Pulmonary artery endothelial cell (primary cell): ENCODE measurements at places on chromosomes 12 and 14. TPM values are rescaled to one million over a fixed set of nuclear protein-coding genes. Genes with fewer than 3 reads are reported as not detected.

DNA sequence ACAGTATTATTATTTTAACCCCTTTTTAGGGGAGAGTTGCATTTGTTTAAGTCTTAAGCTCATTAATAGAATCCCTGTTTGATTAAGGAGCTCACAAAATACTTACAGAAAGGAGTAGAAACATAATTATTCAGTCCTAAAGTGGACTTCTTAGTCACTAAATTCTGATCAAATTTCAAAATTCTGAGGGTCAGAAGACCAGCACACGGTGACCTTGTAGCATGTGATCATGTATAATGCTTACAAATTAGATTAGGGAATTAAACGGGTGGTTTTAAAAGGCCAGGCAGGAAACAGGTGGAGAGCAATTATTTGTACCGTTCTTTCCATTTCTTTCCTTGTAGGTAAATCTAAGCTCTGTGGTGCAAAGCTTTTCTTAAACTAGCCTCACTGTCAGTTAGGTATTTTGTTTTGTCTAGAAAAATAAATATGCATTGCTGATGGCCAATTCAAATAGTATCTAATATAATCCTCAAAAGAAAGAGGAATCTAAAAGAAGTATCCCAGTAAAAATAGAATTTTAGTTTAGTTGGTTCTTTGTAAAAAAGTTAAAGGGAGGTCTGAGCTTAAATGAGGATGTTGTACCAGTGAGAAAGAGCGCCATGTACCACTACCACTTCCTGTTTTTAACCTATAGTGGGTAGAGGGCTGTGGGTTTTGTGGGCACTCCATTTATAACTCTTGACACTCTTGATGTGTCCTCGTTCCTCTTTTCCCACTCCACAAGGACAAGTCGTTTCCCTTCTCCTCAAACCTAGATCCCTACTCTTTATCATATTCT is 51.1 kb downstream of the SLC38A1 start:
- no peak for DNase-seq

DNA sequence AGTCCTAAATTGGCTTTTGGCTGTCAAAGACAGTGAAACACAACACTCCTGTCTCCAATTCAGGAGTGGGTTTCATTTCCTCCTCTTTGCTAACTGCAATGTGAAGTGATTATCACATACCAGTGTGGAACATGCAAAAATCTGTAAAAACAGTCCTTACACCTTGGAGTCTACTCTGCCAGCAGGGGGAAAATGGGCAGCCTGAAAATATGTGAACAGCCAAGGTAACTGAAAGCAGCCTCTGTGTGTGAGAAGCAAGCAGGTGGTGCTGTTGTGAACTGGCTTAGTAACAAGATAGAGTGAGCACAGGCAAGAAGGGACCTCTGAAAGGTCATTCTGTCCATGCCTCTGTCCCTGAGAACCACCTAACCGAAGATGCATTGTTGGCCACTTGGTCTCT is 6.0 kb downstream of the PRMT8 start:
- DNase-seq = no peak

The PRH2 gene
- total RNA-seq = not detected in 2 replicates

GRCh38 chr12:100450735-100451134 is 22.9 kb upstream of the NR1H4 start:
- DNase-seq = no peak
